ENCODE measurements at places on chromosomes 3 and 15.

DNA sequence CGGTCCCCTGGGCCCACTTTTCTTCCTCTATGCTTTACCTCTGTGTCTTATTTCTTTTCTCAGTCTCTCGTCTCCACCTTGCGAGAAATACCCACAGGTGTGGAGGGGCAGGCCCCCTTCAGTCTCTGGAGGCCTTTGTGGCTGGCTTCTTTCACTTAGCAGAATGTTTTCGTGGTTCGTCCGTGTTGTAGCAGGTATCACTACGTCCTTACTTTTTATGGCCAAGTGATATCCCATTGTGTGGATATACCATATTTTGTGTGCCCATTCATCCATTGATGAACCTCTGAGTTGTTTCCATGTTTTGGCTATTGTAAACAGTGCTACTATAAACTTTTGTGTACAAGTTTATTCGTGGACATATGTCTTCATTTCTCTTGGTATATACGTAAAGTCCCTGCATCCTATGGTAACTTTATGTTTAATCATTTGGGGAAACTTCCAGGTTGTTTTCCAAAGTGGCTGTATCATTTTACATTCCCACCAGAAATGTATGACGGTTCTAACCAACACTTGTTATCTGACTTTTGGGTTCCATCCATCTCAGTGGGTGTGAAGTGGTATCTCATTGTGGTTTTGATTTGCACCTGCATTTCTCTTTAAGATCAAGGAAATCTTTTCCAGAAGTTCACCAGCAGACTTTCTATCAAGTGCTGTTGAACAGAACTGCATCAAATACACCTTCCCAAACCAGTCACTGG, 5.6 kb downstream of the PIGZ start:
- no peak for DNase-seq

DNA sequence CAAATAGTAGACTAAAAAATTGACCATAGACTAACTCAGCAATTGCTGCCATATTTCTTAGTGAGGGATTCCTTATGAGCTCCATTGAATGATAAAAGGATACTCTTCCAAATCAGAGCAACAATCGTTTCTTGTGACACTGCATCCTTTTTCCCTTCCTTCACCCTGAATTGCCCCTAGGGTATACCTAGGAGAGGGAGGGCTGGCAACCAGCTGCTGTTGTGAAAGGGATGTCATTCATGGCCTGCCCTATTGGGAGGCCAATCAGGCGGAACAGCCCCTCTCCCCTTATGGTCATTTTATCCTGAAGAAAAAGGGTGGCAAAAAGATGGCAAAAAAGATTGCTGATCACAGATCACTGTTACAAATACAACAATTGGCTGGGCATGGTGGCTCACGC, 26.3 kb downstream of the B3GNT5 start:
- DNase-seq, result no peak

- no peak for DNase-seq
Observed at GRCh38 chr15:27124287-27124871, 153.4 kb downstream of the GABRG3 start.

DNA sequence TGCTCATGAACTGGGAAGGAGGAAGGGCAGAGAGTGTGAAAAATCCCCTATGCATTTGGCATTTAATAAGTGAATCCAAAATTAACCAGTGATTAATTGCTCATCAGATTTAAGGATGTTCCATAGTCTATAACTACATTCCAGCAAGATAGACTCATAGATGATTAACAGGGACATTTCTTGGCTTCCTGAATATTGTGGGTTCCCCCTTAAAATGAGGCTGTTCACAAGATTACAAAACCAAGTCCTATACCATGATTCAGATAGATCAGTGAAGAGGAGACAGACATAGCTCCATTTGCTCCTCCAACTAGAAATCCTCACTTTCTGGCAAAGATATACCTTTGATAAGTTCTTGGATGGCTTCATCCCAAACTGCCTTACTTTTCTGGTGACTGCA, 15.4 kb downstream of the RASGRP1 start:
- DNase-seq, result peak; percentile 60

GRCh38 chr3:38212141-38212540, 46.8 kb downstream of the OXSR1 start:
- DNase-seq, result no peak

All from ELR (cell line).